ENCODE measurements at places on chromosomes 3 and 15.

DNA sequence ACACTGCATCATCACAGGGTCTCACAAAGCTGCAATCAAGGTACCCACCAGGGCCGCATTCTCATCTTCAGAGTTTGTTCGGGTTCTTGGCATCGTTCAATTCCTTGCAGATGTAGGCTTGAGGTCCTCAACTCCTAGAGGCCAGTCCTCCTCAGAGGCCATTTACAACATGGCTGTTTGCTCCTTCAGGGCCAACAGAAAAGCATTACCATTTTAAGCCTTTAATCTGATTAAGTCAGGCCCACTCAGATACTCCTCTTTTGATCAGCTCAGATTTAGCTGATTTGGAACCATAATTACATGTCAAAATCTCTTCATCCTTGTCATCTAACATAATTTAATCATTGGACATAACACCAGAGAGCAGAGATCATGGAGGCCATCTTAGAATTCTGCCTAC, 55.4 kb downstream of the BFSP2 start:
- DNase-seq: no peak

DNA sequence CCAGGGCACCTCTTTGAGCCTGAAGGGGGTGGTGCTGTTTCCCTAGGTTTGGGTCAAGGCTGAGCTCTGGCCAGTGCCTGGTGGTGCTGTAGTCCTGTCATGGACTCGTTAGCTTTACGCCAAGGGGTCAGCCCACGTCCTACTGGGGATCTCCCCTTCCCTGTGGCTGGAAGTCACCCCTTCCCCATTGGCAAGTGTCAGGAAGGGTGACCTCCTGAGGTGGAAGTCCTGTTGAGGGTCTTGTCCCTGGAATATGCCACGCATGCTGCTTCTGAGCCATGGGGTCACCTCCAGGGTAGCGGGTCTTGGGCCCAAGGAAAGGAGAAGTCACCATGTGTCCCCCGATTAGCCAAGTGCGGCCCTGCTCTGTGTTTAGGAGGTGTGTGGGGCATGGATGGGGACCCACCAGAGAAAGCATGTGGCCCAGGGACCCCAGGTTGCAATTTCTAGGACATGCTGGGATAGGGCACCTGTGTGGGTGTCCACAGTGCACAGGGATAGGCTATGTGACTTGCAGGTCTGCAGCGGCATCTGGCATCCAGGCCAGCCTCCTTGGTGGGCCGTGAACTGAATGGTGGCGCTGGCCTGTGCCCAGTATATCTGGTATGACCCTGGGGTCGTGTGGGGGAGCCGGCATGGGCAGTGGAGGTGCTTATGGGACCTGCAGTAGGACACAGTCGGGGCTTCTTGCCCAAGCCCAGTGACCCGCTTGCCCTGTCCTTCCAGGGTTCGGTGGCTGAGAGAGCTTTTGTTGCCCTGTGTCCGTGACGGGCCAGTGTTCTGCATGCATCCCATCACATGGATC, 226.7 kb downstream of the SNRPN start:
- DNase-seq: no peak

- no peak for DNase-seq
Measured at GRCh38 chr15:82904574-82904973, 47.9 kb downstream of the HOMER2 start.

DNA sequence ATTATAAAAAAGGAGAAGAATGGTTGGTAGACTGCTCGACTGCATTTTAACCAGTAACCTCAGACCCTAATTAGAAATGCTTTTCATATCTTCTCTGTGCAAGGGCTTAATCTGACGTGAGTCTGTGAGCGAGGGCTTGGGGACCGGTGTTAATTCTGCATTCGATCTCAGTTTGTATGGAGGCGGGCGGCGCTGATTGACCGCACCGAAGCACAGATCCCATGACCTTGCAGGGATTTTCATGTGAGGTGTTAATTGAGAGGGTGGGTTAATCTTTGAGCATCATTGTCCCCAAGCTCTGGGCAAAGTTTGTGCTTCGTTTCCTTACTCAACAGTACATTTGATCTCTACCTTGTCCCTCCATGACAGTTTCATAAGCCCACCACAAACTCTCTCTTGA, 250.9 kb downstream of the NR2F2 start:
- DNase-seq: no peak

DNA sequence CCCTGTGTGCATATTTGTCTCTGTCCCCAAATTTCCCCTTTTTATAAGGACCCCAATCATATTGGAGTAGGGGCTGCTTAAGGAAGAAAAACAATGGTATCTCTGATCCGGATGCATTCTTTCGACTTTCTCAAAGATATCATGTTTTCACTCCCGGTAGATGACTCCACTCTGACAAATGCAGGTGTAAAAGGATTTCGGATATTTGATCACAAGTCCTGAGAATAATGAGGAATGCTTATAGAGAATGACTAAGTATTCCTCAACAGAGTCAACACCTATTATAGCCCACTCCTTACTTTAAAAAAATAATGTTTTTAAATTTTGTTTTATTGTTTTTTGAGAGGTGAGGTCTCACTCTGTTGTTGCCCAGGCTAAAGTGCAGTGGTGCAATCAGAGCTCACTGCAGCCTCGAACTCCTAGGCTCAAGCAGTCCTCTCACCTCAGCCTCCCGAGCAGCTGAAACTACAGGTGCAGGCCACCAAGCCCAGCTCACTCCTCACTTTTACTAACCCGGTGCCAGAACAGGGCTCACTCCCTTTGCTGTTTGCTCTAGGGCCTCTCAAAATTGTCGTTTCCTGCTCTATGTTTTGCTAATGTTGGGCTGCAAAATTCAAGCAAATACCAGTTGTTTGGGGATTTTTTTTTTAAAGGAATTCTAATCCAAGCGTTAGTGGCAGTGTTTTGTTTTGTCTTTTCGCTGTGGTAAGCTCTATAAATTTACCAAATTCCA, 24.6 kb downstream of the COL8A1 start:
- no peak for DNase-seq

- DNase-seq: no peak
Measured at GRCh38 chr3:80087767-80088166, 320.0 kb upstream of the ROBO1 start.

DNA sequence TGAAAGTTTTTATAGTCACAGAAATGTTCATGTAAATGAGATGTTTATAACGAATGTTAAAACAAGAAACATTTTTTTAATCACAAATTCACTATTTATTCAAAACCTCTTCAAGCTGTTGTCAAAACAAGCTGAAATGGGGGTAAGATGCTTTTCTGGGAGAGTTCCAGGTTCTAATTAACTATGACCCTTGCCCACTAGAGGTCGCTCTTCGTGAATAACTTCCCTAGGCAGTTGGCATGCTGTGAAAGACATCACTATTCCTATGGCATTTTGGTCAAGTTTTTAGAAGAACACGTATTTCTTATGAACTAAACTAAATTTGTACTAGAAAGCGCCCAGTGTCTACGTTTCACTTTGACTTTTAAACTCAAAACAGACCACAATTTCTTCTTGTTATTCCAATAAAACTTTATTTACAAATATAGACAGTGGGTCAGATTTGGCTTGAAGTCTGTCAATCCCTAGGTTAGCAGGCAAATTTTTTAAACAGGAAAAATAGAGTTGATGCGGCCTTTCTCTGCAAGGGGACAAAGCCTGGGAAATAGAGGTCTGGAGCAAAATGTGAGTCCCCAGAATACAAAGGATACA, 62.8 kb upstream of the CMTM8 start:
- peak; percentile 78 for DNase-seq

Data from RPMI8226 (cell line).